ENCODE measurements at places on chromosomes 4 and X.

GRCh38 chrX:997631-998137 lies 214.8 kb downstream of the CRLF2 start:
- peak; percentile 16 for DNase-seq

DNA sequence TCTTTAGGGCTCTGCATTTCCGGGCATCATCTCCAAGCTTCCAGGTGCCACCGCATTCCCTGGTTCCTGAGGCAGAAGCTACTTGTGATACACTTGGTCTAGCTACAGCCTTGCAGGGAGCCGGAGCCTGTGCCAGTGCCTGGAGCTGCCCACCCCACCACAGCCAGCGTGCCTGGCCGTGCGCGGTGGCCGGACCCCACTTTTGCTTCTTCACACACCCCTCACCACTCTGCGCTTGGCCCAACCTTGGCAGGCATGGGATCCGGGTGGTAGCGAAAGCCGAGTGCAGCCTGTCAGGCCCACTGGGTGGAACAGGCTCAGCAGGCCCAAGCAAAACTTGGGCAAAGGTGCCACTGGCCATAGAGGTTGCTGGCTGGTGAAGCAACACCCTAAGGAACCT lies 823.7 kb downstream of the GLUD2 start:
- DNase-seq, result no peak

GRCh38 chrX:38085813-38086212 lies 79.5 kb downstream of the SYTL5 start:
- DNase-seq, result no peak

DNA sequence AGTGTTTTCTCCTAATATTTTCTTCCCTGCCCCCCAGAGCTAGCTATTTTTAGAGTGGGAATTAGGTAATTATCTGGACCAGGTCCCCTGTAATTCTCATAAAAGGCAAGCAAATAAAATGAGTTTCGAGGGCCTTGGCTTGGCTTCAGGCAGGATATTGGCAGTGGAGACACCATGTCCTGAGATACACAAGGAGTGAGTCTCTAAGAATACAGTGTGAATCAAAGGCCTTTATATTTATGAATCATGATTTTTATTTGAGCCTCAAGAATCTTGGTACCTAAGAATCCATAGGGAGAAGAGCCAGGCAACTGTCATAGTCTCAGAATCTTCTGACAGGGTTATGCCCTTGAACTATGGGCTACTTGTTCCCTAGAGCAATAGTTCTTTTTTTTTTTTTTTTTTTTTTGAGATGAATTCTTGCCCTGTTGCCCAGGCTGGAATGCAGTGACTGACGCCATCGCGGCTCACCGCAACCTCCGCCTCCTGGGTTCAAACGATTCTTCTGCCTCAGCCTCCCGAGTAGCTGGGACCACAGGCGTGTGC lies 205.4 kb downstream of the LDB2 start:
- DNase-seq, result no peak

DNA sequence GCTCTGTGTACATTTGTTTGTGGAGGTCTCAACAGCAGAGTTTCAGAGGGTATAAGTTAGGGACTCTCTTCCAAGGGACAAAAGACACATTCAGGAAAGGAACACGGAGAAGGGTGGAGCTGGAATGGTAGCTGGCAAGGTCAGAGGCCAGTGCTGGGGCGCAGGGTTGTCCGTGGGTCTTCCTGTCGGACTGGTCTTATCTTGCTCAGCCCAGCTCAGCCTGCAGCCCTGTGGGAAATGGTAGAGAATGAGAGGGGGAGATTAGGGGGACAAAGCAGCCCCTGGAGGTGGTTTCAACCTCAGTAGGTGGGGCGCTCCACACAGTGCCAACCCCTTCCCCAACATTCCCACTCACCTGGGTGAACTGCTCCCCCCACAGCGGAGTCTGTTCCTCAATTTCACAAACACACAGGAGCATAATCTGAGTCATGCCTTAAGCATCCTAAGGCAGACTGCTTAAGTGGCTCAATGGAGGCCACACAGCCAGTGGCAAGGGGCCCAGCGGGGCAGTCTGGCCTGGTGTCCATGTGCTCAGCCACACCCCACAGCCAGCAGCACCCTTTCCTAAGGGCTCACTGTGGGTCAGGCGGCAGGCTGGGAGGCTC lies 6.9 kb upstream of the HDAC6 start:
- no peak for DNase-seq

DNA sequence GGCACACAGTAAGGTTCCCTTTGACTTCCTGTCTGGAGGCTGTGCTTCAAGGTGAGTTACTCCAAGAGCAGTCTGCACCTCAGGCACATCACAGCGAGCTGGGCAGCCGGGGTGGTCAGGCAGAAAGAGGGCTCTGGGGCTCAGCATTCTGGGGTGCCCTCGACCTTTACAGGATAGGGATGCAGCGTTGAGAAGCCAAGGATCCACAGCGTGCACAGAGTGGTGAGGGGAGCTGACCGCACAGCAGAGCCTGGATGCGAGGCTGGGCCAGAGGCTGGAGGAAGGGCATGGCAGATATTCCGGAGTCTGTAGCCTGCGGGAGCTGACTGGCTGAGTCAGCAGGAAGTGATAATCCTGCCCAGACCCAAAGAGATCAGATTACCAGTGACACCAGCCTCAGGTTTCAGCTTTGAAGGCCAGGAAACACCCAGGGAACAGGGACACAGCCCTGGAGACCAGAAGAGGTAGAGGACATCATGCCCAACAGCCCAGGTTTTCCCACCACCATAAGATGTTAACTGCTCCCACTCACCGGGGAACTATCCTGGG lies 38.4 kb upstream of the PDLIM3 start:
- no peak for DNase-seq

GRCh38 chrX:110167952-110168451 lies 149.9 kb downstream of the AMMECR1 start:
- DNase-seq, result no peak

- DNase-seq, result no peak
These were observed 19.6 kb downstream of the IL15 start for GRCh38 chr4:141656031-141656430.

- DNase-seq, result no peak
These were observed 9.0 kb upstream of the SLC26A1 start for GRCh38 chr4:1002131-1002630.

DNA sequence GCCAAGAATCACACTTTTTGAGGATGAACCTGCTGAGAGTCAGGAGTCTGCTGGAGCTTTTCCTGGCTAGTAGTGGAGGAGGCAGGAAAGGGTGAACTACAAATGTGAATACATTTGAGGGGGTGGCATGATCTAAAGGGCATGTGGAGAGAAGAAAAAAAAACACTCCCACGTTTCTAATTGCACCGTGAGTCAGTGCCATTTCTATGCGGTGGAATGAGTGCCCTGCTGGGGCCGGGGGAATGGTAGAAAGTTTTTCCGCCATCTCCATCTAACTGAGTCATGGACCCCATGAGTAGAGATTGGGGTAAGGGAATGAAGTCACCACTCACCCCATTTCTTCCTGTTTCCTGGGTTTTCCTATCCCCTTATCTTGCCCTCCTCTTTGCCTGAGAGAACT lies 19.8 kb downstream of the BEX3 start:
- DNase-seq, result no peak

All from T47D (cell line).